ENCODE measurements at places on chromosomes 7 and 10. TPM values are rescaled to one million over a fixed set of nuclear protein-coding genes. Genes with fewer than 3 reads are reported as not detected.

DNA sequence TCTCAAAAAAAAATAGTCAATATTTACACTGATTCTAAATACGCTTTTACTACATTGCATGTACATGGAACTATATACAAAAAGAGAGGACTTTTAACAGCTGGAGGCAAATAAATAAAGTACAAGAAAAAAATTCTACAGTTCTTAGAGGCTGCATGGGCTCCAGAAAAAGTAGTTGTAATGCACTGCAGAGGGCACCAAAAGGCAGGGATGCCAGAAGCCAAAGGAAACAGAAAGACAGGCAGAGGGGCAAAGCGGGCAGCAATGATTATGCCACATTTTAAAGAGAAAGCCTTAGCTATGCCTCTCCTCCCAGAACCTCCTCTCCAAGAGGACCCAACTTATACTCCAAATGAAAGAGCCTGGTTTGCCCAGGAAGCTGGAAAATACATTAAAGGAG, 11.6 kb upstream of the ADCK2 start:
- no peak for DNase-seq
- no peak overlapping the region for H3K4me3 ChIP-seq
- no peaks in the 10 kb centered on the region for H3K36me3 ChIP-seq
- no peak overlapping the region for H3K27ac ChIP-seq

GRCh38 chr7:7719236-7719635, 829 bp upstream of the RPA3 start:
- no peaks in the 10 kb centered on the region for H3K4me1 ChIP-seq
- DNase-seq = no peak
- no peak overlapping the region for H3K4me3 ChIP-seq
- no peak overlapping the region for H3K27ac ChIP-seq
- H3K27me3 ChIP-seq = no peaks in the 10 kb centered on the region
- peaks cover 3% of the 10 kb centered on the region for H3K36me3 ChIP-seq

DNA sequence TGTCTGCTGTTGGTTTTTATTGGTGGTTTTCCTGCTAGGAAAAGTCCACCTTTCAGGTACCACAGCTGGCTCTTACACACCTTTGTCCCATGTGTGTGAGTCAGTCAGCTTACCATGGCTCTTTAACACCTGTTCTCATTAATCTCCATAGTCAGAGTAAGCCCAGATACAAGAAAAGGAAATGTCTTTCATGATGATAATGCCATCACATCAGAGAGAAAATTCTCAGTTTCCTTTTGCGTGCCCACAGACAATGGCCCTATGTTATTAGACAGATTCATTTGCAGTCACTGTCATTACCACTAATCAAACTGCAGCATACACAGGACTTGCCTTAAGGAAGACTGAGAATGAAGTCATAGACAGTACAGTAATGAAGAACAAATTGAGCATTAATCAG, 1583.6 kb upstream of the LRRTM3 start:
- H3K27ac ChIP-seq = no peak overlapping the region
- H3K27me3 ChIP-seq = no peaks in the 10 kb centered on the region
- H3K36me3 ChIP-seq = no peaks in the 10 kb centered on the region
- DNase-seq = no peak
- H3K4me1 ChIP-seq = peaks cover 7% of the 10 kb centered on the region

- no peaks in the 10 kb centered on the region for H3K27me3 ChIP-seq
These were observed 244.2 kb downstream of the THSD7A start for GRCh38 chr7:11587814-11588213.

DNA sequence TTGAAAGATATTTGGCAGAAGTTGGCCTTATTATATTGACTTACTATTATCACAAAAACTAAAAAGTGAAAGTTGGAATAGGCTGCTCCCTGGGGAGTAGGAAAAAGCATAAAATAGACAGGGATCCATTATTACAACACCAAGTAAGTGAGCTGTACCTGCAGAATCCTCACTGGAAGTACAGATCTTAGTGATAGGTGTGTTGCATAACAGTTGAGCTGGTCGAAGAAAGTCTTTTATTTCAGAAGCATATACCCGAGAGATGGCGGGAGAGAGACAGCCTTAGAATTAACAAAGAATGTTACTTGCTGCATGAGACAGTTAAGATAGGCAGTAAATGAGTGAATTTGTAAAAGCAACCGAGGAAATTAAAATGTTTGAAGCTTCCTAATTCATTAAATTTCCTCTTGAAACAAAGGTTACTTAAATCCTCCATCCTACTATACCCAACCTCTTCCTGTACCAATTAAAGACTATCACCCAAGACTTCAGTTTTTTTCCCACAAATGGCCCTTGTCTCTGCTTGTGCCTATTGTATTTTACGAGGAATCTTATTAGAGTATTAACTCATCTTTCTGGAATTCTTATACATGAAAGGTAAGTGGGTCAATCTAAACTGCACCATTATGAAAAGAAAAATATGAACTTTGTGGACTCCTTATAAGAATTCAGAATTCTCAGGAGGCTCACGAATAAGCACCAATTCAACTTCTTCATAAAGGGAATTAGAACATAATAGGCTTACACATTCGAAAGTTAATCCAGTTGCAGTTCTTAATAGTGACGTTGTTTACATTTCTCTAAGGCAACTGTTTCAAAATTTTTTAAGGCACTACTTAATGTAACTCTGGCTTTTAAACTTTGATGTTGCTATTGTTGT, 56.2 kb downstream of the CREM start:
- H3K27ac ChIP-seq = no peak overlapping the region
- no peak for DNase-seq
- H3K4me1 ChIP-seq = no peaks in the 10 kb centered on the region

GRCh38 chr10:116741391-116742351, 695 bp downstream of the HSPA12A start:
- H3K27ac ChIP-seq = no peak overlapping the region
- peak overlapping the region; percentile 80 for H3K4me3 ChIP-seq
- H3K4me1 ChIP-seq = peaks cover 11% of the 10 kb centered on the region
- peaks cover 56% of the 10 kb centered on the region for H3K27me3 ChIP-seq

DNA sequence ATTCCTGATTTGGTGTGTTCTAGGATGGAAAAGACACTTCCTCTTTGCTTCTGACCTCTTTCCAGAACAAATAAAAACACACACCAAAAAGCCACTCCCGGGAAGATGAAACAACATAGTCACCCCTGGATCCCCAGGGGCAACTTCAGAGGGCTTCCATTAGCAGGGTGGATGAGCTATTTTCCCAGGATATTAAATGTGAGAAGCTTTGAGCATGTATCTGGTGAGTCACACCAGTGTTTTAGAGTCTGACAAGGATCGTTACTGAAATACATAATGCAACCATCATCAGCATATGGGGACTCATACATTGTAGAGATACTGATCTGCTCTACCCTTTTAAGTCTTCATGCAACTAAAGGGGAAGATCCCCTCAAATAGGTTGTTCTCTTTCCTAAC, 115.5 kb upstream of the ZNF438 start:
- no peak overlapping the region for H3K4me3 ChIP-seq
- no peak overlapping the region for H3K27ac ChIP-seq
- no peaks in the 10 kb centered on the region for H3K36me3 ChIP-seq
- no peaks in the 10 kb centered on the region for H3K27me3 ChIP-seq
- H3K4me1 ChIP-seq = peaks cover 30% of the 10 kb centered on the region
- no peak for DNase-seq

DNA sequence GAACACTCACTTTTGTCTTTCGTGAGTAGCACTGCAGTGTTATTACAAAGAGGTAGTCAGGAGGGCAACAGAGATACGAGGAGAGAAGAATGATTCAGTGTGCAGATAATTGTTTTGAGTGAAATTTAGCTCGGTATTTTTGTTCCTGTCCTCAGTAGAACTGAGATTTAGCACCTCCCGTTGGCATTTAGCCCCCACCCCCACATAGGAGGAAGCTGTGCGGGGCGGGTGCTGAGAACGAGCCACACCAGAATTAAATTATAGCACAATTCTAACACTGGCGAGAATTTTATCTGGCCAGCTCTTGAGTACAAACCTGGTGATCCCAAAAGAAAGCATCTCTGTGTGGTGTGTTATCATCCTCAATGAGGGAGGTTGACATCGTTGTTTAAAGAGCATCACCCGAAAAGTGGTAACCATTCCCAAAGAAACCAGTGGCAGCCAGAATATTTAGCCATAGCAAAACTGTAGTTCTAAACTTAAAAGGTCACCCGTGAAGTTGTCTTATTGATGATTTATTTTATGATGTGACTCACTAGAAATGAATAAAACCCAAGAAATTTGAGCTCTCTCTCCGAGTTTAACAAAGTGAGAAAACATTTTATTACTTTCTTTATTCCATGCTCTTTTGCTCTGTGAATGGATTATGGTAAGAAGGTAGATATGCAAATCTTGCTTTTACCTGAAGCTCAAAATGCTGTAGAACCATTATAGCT, 612.2 kb downstream of the SUGCT start:
- H3K4me3 ChIP-seq = no peak overlapping the region
- no peaks in the 10 kb centered on the region for H3K36me3 ChIP-seq
- no peaks in the 10 kb centered on the region for H3K27me3 ChIP-seq
- H3K4me1 ChIP-seq = peaks cover 14% of the 10 kb centered on the region

DNA sequence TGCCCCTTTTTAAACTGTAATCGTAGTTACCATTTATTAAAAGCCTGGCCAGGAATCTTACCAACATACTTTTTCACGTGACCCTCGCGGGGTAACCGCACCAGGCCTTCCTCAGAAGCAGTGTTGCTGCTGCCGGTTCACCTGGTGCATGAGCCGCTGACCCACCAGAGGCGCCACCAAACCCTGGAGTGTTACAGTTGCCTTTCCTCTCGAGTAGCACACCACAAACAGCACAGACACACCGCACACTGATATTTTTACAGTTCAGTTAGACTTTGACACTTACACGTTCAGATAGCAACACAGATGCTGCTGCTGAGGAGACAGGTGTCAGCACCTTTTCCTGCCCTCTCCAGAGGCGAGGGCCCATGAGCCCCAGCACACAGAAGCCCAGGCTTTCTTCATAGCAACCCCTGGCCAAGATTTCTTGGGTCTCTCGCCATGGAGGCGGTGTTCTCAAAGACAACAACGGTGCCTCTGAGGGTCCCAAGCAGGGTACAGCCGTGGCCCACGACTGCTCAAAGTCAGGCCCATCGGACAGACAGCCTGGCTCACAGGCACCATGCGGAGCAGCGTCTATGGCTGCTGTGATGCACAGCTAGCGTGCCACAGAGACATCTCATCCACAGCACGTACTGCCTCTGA, 123.1 kb downstream of the DIP2C start:
- H3K27ac ChIP-seq = peak overlapping the region; percentile 39
- DNase-seq = no peak
- H3K4me3 ChIP-seq = peak overlapping the region; percentile 45
- H3K27me3 ChIP-seq = no peaks in the 10 kb centered on the region
- H3K36me3 ChIP-seq = peaks cover 27% of the 10 kb centered on the region

GRCh38 chr7:1561036-1561940, 5.3 kb upstream of the TMEM184A start:
- peaks cover 18% of the 10 kb centered on the region for H3K4me1 ChIP-seq
- DNase-seq = no peak
- H3K27me3 ChIP-seq = no peaks in the 10 kb centered on the region
- H3K36me3 ChIP-seq = no peaks in the 10 kb centered on the region
- no peak overlapping the region for H3K27ac ChIP-seq

DNA sequence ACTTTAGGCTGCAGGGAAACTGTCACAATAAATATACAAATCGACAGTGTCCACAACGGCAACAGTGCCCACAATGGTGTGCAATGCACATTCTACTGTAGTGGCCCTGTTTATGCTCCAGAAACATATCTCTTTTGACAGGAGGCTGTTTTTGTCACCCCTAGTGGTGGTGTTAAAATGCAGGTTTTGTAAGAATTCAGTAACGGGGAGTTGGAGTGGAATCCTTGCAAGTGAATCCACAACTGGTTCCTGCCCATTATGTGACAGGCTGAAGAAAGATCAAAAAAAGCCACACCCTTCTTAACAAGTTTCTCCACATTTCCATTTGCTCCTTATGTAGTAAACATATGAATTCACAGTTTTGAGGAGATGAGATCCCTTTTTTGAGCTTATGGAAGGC, 58.5 kb downstream of the BEND7 start:
- no peaks in the 10 kb centered on the region for H3K36me3 ChIP-seq
- H3K4me1 ChIP-seq = no peaks in the 10 kb centered on the region
- no peak for DNase-seq
- H3K27ac ChIP-seq = peak overlapping the region; percentile 77
- no peaks in the 10 kb centered on the region for H3K27me3 ChIP-seq

GRCh38 chr10:49700211-49700610, 20.8 kb downstream of the C10orf53 start:
- DNase-seq = no peak
- H3K4me1 ChIP-seq = peaks cover 4% of the 10 kb centered on the region
- H3K27ac ChIP-seq = no peak overlapping the region
- H3K4me3 ChIP-seq = no peak overlapping the region

DNA sequence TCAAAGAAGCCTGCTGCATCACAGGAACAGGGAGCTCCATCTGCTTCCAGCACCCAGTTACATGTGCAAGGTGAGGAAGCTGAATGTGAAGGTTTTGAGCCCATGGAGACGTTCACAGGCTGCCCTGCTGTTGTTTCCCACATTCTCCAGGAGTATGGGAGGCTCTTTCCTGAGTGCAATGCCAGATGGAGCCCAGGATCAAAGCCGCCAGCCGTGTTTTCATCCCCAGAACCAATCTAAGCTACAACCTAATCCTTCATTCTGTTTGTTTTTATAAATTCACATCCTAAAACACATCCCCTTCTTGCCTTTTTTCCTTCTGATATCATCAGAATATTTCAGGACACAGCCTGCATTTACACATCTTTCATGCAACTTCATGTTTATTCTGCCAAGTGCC, 98.9 kb upstream of the PRR15 start:
- H3K4me1 ChIP-seq = peaks cover 6% of the 10 kb centered on the region
- no peaks in the 10 kb centered on the region for H3K27me3 ChIP-seq
- no peak for DNase-seq
- H3K4me3 ChIP-seq = no peak overlapping the region

DNA sequence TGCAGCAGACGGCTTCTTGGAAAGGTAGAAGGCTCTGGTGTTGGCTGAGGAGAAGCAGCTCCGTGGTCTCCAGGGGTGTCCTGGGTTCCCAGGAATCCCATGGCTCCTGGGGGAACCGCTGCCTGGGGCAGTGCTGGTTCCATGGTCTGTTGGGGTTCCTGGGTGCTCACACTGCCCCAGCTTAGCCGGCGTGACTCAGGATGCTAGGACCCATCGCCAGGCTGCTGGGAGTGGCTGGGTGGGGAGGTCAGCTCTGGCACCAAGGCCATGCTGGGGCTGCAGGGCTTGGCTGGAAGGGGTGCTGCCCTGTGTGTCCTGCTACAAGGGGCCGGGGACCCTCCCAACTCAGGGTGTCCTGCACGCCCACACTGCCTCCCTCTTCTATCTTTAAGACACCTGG, 9.4 kb downstream of the MGMT start:
- no peak overlapping the region for H3K4me3 ChIP-seq
- no peaks in the 10 kb centered on the region for H3K27me3 ChIP-seq
- DNase-seq = no peak
- H3K36me3 ChIP-seq = peaks cover 20% of the 10 kb centered on the region
- H3K4me1 ChIP-seq = no peaks in the 10 kb centered on the region

STK32C gene
- total RNA-seq = 12.9 TPM

OPN1SW gene
- total RNA-seq = not detected

PCLO gene
- 9.5 TPM for total RNA-seq

TFEC gene
- 0.62 TPM for total RNA-seq

CLCN1 gene
- 0.12 TPM for total RNA-seq

UTF1 gene
- not detected for total RNA-seq

CNNM1 gene
- 2.0 TPM for total RNA-seq

TAS2R3 gene
- 3.2 TPM for total RNA-seq
